Heart left ventricle (tissue), 16 donors: ENCODE measurements at places on chromosomes 12 and 14. TPM values are rescaled to one million over a fixed set of nuclear protein-coding genes. Genes with fewer than 3 reads are reported as not detected.

DNA sequence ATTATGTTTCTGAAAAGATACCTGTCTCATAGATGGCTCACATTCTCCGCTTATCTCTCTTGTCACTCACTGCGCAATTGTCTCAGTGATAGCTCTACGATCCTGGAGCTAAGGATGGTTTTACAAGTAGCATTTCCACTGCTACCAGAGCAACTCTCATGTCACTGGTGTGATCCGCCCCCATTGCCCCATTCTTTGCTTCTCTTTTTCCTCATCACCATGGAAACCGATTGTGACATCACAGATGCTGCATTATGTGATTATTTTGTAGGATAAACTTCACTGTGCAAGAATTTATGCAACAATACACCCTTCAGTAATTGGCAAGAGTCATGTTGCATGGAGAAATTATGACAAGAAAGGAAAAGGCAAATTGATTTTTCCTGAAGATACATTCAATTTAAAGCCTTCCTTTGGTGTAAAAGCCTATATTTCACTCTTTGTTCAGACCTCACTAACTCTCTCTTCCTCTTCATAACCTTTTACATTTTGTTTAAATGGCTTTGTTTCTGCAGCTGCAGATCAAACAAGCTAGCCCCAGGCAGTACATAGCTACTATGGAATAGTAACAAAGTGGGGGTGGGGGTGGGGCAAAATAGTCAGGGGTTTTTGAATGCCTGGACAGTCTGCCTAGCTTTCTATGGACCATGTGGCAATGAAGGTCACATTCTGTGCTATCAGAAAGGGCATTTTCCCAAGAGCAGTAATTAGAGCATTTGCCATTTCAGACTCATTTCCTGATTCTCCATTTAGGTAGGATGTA is 539.8 kb downstream of the NRXN3 start:
- no peak for DNase-seq

- DNase-seq, result no peak
Measured at GRCh38 chr14:38290601-38291188, 34.8 kb upstream of the CLEC14A start.

DNA sequence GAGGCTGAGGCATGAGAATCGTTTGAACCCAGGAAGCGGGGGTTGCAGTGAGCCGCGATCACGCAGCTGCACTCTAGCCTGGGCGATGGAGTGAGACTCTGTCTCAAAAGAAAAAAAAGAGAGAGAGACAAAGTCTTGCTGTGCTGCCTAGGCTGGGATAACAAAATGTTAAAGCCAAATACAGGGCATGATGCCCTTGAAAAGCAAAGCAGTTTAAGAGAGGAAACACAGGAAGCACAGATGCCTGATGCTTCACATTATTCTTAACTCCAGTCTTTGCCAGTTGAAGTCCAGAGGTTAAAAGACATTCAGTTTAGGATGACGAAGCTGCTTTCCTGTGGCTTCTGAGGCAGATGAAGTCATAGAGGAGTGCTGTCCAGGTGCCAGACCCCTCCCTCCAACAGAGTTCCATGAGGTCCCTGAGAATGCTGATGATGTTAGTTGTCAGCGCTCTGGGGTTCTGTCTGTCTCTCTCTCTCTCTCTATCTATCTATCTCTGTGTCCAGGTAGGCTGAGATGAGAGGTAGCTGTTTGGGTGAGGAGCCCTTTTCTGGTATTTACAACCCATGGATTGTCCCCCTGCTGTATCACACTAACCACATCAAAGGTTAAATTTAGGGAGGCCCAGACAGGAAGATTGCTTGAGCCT is 4.9 kb upstream of the MRPL52 start:
- DNase-seq, result no peak

- DNase-seq, result no peak
Measured at GRCh38 chr14:62322216-62322615, 560.0 kb downstream of the SNAPC1 start.

- DNase-seq, result no peak
Measured at GRCh38 chr14:75751296-75751695, 90.2 kb downstream of the TTLL5 start.

- DNase-seq, result no peak
Measured at GRCh38 chr14:75338398-75338797, 59.8 kb downstream of the FOS start.

GRCh38 chr14:58637391-58638230 is at the start of gene DACT1:
Gene DACT1, plus strand, starts transcription at chr14:58637962. Its CDS starts 241 bp downstream, at chr14:58638203.
- DNase-seq, result peak; percentile 80

- no peak for DNase-seq
Measured at GRCh38 chr12:70732287-70732686, 95.1 kb upstream of the PTPRB start.

DNA sequence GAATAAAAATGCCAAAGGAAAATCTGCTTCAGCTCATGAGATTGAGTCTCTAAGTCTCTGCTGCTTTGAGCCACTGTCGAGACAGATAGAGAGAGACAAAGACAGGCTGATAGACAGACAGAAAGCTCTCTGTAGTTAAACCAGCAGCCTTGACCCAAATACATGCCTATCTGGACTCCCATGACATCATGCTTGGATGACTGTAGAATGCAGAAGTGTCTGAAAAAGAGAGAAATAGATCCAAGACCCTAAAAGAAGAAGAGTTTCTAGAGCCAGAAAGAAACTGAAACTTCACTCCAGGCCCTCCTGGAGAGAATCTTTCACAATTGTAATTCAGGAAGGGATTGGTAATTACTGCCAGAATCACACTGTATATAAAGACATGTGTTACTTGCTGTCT is 122.6 kb upstream of the PLXNC1 start:
- no peak for DNase-seq

- no peak for DNase-seq
Measured at GRCh38 chr12:101599771-101600484, 5.2 kb downstream of the MYBPC1 start.

- no peak for DNase-seq
Measured at GRCh38 chr12:49293056-49293956, 1.6 kb upstream of the PRPH start.

GRCh38 chr12:124496584-124496983 is 70.8 kb downstream of the NCOR2 start:
- DNase-seq, result peak; percentile 56

DNA sequence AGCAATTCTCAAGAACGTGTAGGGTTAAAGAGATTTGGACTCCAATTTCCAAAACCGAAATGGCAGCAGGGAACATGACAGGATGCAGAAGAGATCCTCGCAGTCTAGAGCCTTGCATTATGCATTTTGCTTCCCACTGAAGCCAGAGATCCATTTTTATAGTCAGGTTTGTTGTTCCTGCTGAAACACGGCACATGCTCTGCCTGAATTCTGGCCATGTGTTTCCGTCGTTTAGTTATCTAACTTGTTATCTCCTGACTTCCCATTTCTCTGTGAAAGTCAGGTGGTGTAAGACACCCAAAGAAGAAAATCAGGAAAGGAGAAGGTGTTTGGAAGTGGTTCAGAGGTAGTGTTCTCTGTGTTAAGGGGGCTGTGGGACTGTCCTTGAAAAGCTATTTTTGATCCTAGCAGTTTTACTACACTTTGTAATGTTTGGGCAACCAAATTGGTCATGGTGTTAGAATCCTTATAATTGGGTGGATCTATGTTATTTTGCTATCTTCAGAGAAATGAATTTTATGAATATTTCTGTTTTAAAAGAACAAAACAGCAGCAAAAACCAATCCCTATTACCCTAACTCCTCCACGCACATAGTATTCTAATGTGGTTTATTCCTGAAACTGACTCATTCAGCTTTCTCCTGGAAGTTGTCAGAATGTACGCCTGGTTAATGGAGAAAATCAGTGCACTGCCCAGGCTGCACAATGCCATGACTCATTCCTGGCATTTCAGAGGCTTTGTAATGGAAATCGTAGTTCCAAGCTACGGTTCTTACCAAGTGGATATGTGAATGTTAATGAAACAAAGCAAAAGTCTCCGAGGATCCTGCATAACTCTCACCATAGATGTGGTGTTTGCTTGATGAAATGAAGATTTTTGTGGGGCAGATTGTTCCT is 110.1 kb downstream of the SAMD4A start:
- DNase-seq, result peak; percentile 39

DNA sequence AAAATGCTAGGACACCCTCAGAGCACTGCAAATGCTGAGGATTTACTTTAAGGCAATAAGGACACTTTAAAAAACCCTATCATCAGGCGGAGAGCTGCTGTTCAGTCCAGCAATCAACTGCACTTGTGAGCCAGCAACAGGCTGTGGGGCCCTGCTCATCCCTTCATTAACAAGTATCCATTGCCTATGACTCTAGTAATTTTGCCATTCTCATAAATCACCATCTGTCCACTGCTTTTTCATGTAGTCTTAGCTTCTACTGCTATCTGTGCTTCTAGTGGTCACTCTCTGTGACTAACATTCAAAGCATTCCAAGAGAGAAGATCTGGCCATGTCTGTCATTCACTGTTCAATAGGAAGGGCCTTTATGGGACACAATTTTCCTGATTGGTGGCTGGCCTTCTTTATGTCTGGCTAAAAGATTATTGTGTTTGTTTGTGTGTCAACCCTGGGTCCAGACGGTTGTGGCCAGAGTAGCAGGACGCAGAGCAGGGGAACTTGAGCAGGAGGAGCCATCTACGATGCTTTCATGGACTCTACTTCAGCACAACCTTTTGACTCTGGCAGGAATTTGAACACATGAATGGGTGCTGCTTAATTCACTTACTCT is 3.6 kb upstream of the KRAS start:
- DNase-seq, result no peak

GRCh38 chr12:129025055-129025454 is 171.8 kb downstream of the GLT1D1 start:
- DNase-seq, result no peak

GRCh38 chr12:13257356-13257875 is 60.9 kb downstream of the EMP1 start:
- no peak for DNase-seq

DNA sequence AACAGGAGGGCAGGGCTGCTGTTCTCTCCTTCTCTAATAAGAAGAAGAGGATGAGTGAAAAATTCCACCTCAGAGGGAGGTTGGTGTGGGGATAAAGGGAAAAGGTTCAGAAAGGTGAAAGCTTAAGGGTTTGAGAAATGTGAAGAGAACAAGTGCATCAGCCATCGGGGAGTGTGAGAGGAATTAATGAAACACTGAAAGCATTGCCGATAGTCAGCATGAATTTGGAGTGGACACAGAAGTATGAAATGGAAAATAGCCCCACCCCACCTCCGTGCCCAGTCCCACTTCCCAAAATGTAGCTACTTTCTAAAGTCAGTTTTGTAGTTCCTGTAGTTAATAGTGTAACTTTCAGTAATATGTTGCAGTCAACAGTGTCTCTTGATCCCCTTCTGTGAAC is 33.4 kb downstream of the DIP2B start:
- no peak for DNase-seq

DNA sequence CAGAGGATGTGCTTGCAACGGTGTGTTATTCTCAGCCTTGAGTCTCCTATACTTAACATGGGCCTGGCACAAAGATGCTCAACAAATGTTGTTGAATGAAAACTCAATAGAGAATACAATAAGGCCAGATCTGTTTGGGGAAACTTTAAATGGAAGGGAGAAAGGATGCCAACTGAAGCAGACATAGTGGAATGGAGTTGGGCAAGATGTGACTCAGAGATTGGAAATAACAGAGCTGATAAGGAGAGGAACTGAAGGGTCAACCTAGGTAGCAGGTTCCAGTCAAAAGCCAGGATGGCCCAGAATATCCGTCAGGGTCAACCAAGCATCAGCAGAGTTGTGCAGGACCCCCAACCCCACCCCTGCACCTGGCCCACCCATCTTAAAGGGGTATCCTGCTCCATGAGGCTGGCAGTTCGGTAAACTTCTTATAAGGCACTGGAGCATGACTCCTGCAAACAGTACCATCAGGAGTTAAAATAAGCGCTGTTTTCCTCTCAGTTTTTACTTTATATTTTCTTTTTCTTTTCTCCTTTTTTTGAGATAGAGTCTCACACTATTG is 1.1 kb upstream of the BCDIN3D start:
- no peak for DNase-seq

DNA sequence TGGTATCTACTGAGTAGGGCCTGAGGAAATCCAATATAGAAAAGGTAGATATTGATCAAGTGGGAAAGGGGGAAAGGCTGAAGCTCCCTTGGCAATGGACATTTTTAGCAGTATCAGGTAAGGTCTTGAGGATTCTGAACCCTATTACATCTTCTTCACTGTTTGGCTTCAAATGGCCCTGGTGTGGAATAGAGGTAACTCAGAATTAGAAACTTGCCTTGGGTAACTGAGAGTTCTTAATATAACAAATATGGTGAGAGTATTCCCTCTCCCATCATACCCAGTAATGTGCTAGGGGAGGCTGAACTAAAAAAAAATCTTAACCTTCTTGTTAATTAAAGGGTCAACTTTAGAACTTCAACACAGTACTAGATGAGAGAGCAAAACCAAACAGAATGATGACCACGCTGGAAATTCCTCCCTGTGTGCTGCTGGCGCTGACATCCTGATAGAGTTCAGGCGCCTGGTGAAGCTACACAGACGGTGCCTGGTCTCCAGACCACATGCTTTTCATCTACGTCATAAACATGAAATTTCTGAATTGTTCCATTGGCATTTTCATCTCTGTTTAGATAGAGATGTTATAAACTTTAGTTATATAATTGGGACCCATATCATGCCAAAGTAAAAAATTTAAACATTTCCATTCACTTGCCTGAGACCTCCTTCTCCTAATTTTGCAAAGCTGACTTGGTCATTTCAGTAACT is 128.3 kb downstream of the AKAP6 start:
- DNase-seq, result peak; percentile 69

DNA sequence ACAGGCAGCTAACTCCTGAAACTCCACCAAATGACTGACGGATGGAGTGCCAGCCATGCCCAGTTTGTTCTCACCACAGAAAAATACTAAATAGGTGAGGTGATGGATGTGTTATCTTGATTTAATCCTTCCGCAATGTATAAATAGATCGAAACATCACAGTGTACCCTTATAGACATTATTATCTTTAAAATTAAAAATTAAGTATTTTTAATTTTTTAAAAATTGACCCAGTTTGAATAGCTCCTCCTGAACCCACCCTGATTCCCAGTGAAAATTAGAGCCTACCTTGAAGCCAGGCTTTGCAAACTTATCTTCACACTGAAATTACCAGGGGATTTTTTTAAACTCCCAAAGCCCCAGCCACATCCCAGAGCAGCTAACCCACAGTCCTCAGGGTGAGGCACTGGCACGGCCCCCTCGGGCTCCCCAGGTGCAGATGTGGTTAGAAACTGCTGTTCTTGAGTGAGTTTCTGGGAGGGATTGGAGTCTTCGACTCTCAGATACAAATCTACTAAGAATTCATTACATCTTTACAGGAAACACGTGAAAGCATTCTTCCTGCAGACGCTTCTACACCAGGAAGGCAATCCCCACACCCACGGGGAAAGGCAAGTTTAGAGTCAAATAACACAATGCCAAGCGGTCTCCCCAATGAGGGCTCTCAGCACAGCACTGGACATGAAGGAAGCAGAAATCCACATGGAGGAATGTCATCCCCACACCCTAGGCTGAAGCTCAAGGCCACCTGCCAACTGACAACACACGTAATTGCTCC is 126.4 kb downstream of the RIMBP2 start:
- DNase-seq, result no peak

GRCh38 chr14:38999949-39000348 is 103.1 kb downstream of the SEC23A start:
- no peak for DNase-seq

The LRTM2 gene
- not detected for polyA plus RNA-seq

The CD69 gene
- 0.30 TPM for polyA plus RNA-seq

The CMA1 gene
- 0.19 TPM for polyA plus RNA-seq

The SLC5A8 gene
- polyA plus RNA-seq, result not detected

The FGF6 gene
- polyA plus RNA-seq, result not detected

The PLEKHH1 gene
- polyA plus RNA-seq, result 6.3 TPM

The PRH2 gene
- polyA plus RNA-seq, result not detected

The LIN7A gene
- polyA plus RNA-seq, result 7.5 TPM

The ARHGDIB gene
- 81.5 TPM for polyA plus RNA-seq

The DEGS2 gene
- polyA plus RNA-seq, result 0.08 TPM

The CFAP54 gene
- polyA plus RNA-seq, result 0.14 TPM

The BRF1 gene
- 17.1 TPM for polyA plus RNA-seq
